ENCODE measurements at places on chromosomes 13 and 19.

GRCh38 chr19:50203281-50204080, at the start of gene MYH14:
TSS of gene MYH14 (plus strand) at chr19:50203622. CDS start at chr19:50210366, 6,744 bp downstream.
- DNase-seq = peak; percentile 95

DNA sequence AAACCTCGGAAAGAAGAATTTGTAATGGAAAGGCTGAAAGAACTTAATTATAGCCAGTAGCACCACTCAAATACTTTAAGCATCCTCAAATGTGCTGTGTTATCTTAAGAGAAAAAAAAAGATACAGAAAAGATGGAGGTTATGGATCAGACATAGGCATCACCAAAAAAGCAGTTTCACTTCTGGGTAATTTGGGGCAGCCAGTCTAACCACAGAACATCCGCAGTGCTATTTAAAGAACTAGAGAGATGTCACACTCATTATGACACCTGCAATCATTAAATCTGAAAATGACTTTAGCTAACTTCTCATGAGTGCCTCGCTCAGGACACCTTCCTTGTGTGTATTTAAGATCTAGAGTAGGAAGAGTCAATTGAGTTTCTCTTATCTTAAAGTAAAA, 211.8 kb downstream of the RBM26 start:
- no peak for DNase-seq

DNA sequence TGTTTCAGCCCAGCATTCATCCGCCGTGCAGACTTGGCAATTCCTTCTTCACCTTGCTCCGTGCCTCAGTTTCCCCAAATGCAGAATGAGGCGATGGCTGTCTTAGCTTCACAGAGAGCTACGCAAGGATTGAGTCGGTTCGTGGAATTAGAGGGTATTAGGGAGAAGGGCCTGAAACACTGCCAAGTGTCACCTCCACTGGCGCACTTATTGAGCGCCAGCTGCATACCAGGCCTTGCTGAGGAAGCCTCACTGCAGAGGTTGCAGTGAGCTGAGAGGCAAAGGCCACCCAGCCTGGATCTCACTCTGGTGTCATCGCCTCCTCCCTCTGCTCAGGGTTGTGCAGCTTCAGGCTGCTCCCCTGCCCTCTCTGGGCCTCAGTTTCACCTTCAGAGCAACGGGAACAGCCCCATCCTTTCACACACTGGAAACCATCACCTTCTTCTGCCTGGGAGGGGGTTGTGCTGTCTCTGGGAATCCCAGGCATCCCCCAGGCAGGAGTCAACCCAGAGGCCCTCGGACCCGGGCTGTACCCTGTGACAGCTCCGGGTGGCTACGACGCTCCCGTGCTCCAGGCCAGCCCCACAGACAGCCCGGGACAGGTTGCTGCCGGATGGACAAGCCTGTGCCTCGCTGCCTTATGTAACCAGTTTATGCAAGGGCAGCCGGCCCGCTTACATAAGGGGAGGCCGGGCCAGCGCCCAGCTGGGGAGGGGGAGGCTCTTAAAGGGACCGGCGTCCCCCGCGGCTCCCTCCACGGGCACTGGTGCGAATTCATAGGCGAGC, 31.9 kb downstream of the NFIC start:
- DNase-seq = no peak

GRCh38 chr19:42402376-42403116, 12.4 kb upstream of the CNFN start:
- no peak for DNase-seq

- DNase-seq = no peak
Observed at GRCh38 chr19:33157906-33158305, 26.0 kb downstream of the WDR88 start.

- no peak for DNase-seq
Observed at GRCh38 chr19:43101950-43102349, 19.4 kb upstream of the PSG2 start.

DNA sequence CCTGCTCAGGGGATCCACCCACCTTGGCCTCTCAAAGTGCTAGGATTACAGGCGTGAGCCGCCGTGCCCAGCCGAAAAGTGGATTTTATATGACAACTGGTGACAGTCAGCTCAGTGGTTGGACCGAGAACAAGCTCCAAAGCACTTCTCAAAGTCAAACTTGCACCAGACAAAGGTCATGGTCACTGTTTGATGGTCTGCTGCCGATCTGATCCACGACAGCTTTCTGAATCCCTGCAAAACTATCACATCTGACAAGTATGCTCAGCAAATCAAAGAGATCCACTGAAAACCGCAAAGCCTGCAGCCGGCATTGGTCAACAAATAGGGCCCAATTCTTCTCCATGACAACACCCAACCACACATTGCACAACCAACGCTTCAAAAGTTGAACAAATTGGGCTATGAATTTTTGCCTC, 21.6 kb upstream of the NAA16 start:
- DNase-seq = no peak

DNA sequence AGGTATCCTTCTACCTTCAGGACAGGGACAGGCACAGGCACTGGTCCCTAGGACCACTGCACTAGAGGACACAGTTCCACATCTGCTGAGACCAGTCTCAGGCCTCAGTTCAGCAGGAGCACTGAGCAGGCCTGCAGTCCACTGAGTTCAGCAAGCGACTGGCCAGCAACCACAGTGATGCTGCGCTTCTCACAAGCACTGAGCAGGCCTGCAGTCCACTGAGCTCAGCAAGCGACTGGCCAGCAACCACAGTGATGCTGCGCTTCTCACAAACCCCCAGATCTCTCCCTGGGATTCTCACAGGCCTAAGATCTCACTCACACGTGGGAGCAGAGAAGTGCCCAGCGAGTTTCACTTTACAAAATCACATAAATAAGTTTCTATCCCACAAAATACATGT, 140.6 kb downstream of the IRS2 start:
- DNase-seq = no peak
